ENCODE measurements at places on chromosomes 1 and 21. TPM values are rescaled to one million over a fixed set of nuclear protein-coding genes. Genes with fewer than 3 reads are reported as not detected.
A peak's percentile ranks its signal among the peaks of the same experiment; 100 is the strongest.

DNA sequence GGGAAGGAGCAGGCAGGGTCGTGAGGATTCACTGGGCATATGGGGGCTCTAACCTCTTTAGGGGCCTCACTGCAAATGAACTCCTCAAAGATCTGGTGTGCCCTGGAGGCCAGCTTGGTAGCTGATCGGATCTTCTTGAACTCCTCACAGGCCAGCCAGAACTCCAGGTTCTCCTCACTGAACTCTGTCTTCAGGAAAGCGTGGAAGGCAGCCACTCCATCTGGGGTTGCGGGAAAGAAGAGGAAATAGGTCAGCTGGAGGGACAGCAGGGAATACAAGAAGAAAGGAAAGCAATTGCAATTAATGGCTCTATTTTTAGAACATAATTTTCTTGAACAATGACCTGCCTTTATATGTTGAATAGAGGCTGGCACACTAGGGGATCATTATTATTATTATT is 2.3 kb downstream of the RGS16 start:
- DNase-seq, result no peak

- no peak for DNase-seq
These were observed 3.3 kb downstream of the KLHL21 start for GRCh38 chr1:6599141-6599975.

GRCh38 chr1:244100276-244100675 is 49.2 kb downstream of the ZBTB18 start:
- DNase-seq, result no peak

- DNase-seq, result no peak
These were observed 175.8 kb downstream of the APP start for GRCh38 chr21:25994758-25995163.

DNA sequence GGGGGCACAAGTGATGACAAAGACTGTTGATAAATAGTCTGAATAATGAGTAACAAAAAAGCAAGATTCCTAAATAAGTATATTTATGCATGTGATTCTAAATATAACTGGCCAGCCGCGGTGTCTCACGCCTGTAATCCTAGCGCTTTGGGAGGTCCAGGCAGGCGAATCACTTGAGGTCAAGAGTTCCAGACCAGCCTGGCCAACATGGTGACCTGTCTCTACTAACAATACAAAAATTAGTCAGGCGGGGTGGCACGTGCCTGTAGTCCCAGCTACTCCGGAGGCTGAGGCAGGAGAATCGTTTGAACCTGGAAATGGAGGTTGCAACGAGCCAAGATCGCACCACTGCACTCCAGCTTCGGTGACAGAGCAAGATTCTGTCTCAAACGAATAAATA is 161.5 kb downstream of the TOMM20 start:
- no peak for DNase-seq

GRCh38 chr21:32136546-32136945 is 142.3 kb downstream of the MIS18A start:
- no peak for DNase-seq

DNA sequence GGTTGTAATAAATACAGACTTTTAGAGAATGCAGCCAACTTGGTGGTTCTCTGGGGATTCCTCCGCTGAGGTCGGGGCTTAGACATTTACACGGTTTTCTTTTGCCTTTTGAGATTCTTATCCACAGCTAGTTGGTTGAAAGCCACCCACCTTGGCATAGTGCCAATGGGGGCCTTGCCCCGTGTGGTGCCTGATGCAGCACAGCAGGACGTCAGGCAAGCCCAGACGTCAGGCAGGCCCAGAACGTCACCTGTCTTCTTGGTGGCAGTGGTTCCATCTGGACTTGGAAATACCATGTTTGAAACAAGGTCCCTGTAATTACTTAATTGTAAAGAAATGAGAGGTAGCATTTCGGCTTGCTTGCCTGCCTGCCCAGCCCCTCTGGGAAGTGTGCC is 78.5 kb downstream of the GALNT2 start:
- DNase-seq, result no peak

DNA sequence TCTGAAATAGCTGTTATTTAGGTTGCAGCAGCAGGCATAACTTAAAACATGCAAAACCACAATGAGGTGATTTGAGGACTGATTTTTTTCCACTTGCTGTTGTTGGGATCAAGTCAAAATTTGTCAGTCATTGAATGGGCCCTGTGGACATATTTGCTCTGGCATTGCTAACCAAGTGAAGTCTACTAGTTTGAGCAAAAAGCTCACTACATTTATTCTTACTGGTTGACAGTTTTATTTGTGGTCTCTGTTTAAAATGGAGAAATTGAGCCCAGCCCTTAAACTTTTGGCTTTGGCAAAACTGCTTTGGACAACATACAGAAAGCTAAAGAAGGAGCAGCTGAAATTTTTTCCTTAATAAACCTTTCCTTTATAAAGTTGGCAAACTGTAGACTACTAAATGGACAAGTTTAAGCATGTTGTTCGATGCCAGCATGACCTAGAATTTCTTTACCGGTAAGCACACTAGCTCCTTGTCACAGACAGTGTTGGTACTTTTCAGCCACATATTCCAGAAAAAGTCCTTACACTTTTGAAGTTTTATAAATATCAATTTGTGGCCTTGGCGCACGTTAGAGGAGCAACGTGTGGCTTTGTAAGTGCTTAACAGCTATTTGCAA is 234.6 kb downstream of the USP25 start:
- no peak for DNase-seq

GRCh38 chr21:32413015-32413504 is 554 bp downstream of the EVA1C start:
- DNase-seq, result peak; percentile 72

DNA sequence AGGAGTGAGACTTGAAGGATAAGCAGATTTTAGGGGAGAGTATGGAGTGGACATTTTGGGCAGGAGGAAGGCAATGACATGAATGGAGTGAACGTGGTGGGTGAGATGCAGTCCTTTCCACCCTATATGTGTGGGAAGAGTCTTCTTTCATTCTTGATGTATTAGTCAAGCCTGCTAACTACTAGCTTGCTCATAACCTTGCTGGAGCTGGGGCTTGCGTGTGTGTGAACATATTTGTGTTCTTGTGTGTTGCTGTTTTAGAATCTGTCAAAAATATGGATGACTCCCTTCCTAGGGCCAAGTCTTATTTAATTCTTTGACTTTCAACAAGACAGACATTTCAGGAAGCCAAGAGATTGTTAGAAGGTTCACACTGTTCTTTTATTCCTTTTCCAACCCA is 132.7 kb downstream of the UCK2 start:
- no peak for DNase-seq

- DNase-seq, result no peak
These were observed 222.5 kb downstream of the SLC45A1 start for GRCh38 chr1:8540261-8540941.

- DNase-seq, result no peak
These were observed 317.2 kb upstream of the C1orf87 start for GRCh38 chr1:60390593-60391282.

GRCh38 chr1:87104945-87105344 is 190.5 kb downstream of the HS2ST1 start:
- DNase-seq, result no peak

- peak; percentile 16 for DNase-seq
These were observed 16.8 kb upstream of the STMN1 start for GRCh38 chr1:25922971-25923552.

DNA sequence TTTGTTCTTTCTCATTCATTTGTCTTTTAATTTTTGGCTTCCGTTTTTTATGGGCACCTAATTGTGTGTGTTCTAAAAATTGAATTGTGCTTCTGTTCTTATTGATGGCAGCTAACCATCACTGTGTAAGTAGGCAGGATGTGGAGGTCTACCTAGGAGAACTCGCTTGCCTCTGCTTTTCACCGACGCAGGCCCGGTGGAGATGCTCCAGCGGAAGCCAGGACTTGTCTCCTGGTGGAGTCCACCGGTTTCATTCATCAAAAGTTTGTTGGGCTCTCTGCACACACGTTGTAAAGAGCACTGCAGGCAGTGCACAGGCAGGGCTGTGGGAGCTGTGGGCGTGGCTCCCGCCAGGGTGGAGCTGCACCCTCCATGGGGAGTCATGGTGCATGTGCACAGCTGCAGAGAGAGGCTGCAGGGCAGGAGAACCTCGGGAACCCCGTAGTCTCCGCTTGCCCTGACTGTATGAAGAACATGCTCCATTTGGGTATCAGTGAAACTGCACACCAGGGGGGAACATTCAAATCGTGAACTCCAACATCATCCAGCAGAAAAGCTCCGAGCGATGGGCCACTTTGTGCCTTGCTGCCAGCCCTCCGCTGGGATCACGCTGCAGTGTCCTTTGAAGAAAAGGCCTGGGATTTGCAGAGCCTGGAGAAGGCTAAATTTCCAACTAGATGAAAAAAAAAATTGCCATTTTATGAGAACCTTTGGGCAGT is 6.0 kb upstream of the C1orf174 start:
- no peak for DNase-seq

DNA sequence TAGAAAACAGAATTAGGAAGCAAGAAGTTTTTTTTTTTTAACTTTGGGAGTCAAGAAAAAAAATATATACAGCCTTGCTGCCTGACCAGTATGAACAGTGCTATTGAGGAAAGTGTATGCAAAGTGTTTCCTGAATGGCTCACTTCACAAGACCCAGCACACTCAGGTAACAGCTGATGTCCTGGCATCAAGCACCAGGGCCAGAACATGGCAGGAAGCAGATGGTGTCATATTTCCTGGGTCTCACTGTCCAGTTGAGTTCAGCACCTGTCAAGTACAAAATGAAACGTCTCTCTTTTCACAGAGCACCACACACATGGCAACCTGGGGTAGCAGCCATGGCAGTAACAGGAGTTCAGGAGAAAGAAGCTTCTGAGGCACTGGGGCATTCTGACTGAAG is 372.3 kb downstream of the TTLL7 start:
- DNase-seq, result no peak

DNA sequence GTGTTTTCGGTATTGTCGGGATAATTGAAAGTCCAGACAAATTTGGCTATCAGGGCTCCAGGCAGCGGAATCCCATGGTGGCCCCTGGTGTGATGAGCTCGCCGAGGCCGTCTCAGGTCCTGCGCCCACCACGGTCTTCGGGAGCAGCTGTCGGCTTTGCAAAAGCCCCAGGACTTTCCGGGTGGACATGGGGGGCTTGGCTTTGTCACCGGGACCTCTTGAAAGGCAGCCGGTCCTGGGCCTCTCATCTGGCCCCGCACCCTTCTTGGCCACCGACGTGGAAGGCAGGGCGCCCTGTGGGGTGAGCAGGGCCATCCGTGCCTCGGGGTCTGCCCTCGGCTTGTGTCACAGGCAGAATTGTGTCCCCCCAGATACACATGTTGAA is 87.1 kb upstream of the ACTRT2 start:
- peak; percentile 47 for DNase-seq

GRCh38 chr21:25986928-25987327 is 183.6 kb downstream of the APP start:
- no peak for DNase-seq

DNA sequence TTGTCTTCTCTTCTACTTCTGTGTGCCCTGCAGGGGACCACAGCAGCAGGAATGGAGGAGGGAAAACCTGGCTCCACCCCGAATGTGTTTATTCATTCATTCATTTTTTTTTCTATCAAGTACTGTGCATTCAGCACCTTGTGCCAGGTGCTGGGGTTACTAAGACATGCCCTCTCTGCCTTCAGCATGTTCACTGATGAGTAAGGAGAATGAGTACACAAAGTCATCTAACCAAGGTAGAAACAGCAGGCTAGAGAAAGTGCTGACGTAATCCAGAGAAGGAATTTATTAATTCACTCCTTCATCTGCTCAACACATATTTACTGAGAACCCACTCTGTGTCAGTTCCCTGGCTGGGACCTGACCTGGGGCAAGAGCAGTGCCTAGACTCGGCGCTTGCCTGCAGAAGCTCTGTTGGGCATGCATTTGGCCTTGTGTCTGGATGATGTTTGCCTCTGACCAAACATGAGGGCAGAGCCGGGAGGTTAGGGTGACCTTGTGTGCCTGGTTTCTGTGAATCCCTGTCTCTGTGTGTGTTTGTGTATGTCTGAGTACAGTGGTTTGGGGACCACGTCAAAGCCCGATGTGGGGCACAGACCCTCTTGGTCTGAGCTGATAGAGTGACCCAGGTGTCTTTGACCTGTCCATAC is 3.3 kb upstream of the MYOG start:
- no peak for DNase-seq

Gene GNG12
- 47.3 TPM for polyA plus RNA-seq

Gene GON4L
- 10.9 TPM for polyA plus RNA-seq

Gene RNF207
- polyA plus RNA-seq, result 10.6 TPM

Gene ANKRD35
- 0.50 TPM for polyA plus RNA-seq

Gene OR2L5
- not detected for polyA plus RNA-seq

Gene CHTOP
- polyA plus RNA-seq, result 73.4 TPM

Gene PLEKHG5
- 18.5 TPM for polyA plus RNA-seq

Gene TRABD2B
- polyA plus RNA-seq, result 0.46 TPM

Gene COPA
- 97.8 TPM for polyA plus RNA-seq
